Activated CD4-positive, alpha-beta T cell treated with anti-CD3 and anti-CD28 coated beads for 4 hours (primary cell): ENCODE measurements at places on chromosomes 13 and 19.

- DNase-seq = no peak
These were observed 4.2 kb downstream of the FNDC3A start for GRCh38 chr13:48979892-48980291.

- no peak for DNase-seq
These were observed 1.4 kb downstream of the ASPDH start for GRCh38 chr19:50512112-50512998.

- DNase-seq = no peak
These were observed 2.0 kb downstream of the MAST3 start for GRCh38 chr19:18099623-18099995.

DNA sequence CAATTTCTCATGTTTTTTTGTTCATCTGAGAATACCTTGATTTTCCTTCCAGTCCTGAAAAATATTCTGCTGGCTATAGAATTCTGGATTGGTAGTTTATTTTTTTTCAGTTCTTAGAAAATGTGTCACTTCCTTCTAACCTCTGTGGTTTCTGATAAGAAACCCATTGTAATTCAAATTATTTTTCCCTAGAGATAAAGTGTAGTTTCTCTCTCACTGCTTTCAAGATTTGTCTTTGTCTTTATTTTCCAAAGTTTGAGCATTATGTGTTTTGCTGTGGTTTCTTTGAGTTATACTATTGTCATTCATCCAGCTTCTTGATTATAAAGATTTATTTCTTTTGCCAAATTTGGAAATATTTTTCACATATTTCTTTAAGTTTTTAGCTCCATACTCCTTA is 324.0 kb upstream of the SPRY2 start:
- DNase-seq = no peak

GRCh38 chr13:27599845-27600553 is 20.3 kb downstream of the LNX2 start:
- DNase-seq = no peak

GRCh38 chr19:49422407-49423070 is 702 bp downstream of the PTH2 start:
- no peak for DNase-seq

DNA sequence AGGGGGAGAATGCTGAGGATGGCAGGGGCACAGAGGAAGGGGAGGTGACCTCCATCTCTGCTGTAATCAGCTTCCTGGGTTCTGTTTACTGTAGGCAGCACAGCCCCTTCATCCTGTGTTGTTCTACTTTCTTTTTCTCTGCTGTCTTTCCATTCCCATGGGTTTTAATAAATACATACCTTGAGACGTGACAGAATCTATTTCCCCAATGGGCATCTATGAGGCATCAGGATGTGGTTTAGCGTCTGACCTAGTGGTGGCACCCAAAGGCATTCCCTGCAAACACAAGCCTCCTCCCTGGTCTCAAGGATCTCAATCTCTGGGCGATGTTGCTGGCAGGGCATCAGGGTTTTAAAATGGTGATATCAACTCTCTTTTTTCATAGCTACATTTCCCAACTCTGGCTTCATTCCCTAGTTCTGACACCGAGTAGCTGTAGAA is 60.8 kb downstream of the ALOX5AP start:
- DNase-seq = no peak

GRCh38 chr13:53250977-53251376 is 222.4 kb downstream of the OLFM4 start:
- DNase-seq = no peak

DNA sequence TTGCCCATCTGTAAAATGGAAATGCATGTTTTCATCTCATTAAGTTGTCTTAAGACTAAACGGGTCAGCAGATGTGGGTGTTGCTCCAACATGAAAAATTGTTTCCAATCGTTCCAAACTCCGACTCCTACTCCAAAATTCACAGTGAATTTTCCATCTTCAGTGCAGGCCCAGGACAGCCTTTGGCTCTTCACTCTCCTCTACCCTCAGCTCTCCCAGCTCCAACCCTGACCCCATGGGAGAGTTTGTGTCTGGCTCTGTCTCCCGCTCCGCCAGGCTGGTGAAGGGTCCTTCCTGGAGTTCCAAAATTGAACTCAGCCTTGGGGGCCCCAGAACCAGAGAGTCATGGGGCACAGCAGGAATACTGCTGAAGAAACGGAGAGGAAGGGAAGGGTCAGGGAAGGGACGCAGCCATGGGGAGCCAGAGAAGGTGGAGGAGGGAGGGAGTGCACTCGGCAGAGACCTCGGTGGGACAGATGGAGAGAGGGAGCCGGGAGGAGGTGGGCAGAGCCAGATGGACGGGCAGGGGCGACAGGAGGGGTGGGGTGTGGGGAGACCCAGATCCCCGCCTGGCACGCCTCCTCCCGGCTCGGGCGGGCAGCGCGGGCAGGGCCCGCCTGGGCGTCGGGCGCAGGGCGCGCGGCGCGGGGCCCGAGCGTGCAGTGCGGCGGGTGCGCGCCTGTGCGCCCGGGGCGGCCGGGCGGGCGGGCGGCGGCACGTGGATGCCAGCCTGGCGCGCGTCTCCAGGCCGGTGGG is 45.6 kb downstream of the CELF5 start:
- no peak for DNase-seq

- DNase-seq = no peak
These were observed 1.3 kb upstream of the CD22 start for GRCh38 chr19:35327642-35328041.

DNA sequence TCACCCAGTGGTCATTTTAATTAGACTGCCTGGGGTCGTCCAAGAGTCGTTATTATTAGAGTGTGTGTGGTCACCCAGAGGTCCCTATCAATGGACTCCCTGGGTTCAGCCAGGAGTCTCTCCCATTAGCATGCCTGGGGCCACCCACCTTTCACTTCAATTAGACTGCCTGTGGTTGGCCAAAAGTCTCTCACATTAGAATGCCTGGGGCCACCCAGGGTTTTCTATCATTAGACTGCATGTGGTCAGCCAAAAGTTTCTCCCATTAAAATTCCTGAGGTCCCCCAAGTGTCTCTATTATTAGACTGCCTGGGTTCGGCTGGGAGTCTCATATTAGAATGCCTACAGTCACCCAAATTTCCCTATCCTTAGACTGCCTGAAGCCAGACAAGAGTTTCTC is 1472.6 kb downstream of the UQCRFS1 start:
- DNase-seq = no peak

- peak; percentile 33 for DNase-seq
These were observed 551 bp downstream of the FZR1 start for GRCh38 chr19:3506384-3507340.

GRCh38 chr13:38213314-38213713 is 136.3 kb upstream of the UFM1 start:
- no peak for DNase-seq

DNA sequence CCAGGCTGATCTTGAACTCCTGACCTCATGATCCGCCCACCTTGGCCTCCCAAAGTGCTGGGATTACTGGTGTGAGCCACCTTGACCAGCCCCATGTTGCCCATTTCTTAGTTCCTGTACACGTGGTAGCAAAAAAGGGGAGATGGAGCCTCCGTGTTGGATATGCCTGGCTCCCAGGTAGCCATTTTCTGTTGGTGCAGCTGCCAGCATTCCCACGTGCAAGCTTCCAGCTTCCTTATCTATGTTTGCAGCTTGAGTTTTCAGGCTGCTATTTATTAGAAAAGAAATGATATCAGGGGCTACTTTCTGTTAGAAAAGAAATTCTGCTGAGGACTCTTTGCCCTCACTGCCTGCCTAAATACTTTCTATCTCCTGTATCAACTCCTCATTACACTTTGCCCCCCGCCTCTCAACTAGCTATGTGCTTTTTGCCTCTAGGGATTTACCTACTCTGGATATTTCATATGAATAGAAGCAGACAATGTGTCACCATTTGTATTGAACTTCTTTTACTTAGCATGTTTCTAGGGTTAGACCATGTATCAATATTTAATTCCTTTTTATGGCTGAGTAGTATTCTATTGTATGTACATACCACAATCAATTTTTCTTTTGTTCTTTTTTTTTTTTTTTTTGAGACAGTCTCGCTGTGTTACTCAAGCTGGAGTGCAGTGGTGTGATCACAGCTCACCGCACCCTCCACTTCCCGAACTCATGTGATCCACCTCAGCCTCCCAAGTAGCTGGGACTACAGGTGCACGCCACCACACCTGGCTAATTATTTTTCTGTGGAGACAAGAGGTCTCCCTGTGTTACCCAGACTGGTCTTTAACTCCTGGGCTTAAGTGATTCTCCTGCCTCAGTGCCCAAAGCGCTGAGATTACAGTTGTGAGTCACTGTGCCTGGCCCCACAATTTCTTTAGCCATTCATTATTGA is 3.4 kb upstream of the TMED1 start:
- DNase-seq = no peak

GRCh38 chr13:95150555-95150954 is 150.7 kb downstream of the ABCC4 start:
- DNase-seq = no peak

- no peak for DNase-seq
These were observed 25.1 kb downstream of the LNX2 start for GRCh38 chr13:27595055-27595811.

- DNase-seq = peak; percentile 47
These were observed 2.4 kb downstream of the GADD45B start for GRCh38 chr19:2478278-2478755.

- DNase-seq = no peak
These were observed 31.5 kb downstream of the LAIR2 start for GRCh38 chr19:54534156-54534555.

DNA sequence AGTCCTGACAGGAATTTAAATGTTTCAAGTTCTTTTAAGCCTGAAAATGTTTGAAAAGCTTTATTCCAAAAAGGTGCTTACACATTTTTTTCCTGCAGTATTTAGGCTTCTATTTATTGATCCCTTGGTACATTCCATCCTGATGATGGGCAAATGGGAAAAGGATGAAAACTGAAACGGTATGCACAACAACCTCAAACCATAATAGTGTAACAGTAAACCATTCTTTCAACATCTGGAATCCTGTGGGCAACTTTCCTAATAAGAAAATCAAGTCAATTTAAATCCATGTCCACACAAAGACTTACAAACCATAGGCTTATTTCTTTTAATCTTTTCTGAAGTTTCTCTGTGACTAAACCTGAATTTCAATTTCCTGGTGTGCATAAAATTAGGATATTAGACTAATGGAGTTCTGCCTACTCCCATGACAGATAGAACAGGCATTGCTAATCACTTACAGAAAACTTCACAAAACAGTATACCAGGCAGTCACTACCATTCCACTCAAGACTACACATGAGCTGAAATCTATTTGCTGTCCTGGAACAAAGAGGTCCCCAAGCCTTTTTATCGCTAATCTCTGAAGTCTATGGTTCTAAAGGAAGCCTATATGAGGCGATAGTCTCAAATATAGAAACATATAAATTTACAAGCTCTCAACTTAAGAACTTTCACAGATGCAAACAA is 103.3 kb downstream of the DLEU7 start:
- DNase-seq = no peak

GRCh38 chr19:34328982-34329381 is 36.0 kb upstream of the GPI start:
- no peak for DNase-seq

GRCh38 chr19:49690656-49691242 is at the start of gene CPT1C:
Gene CPT1C (plus strand): TSS chr19:49691116. CDS start chr19:49692253, 1,137 bp downstream.
- peak; percentile 53 for DNase-seq

GRCh38 chr13:50838031-50838430 is 5.5 kb downstream of the DLEU7 start:
- DNase-seq = no peak

DNA sequence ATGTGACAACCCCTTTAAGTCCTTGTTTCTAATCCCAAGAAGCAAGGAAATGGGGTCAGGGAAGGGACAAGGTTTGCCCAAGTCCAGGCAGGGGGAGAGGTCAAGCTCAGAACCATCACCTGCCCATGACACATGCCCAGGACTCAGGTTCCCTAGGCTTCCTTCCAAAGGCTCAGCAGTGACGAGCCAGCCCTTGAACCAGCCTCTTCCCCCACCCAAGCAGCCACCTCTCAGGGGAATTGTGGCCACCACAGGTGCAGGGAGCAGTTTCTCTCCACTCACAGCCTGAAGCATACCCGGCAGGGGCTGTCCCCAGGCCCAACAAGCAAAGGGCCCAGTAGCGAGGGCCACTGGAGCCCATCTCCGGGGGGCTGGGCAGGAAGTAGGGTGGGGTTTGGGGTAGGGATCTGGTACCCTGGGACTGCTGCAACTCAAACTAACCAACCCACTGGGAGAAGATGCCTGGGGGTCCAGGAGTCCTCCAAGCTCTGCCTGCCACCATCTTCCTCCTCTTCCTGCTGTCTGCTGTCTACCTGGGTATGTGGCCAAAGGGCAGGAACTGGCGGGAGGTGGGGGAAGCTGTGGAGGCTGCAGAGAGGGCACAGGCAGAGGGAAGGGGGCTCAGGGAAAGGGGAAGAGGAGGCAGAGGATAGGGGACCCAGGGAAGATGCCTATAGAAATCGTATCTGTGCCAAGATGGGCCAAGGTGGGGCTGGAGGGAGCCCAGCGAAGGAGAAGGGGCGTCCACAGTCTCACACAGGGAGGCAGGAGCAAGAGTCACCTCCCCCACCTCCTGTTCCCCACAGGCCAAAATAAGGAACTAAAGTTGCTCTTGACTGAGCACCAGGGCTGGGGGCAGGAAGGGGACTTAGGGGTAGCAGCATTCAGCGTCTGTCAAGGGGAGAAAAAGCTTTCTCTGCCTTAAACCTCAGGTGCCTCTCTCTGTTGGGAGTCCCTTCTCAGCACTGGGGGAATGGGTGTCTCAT is at the start of gene CD79A:
Gene CD79A, plus strand, starts transcription at position 433 of the 986 bp plus-strand sequence. Its CDS starts 26 bp downstream, at position 459.
- DNase-seq = no peak

- no peak for DNase-seq
These were observed 106.0 kb downstream of the USP12 start for GRCh38 chr13:27065582-27065981.

GRCh38 chr13:65125236-65125635 is 2104.9 kb downstream of the PCDH9 start:
- DNase-seq = no peak

DNA sequence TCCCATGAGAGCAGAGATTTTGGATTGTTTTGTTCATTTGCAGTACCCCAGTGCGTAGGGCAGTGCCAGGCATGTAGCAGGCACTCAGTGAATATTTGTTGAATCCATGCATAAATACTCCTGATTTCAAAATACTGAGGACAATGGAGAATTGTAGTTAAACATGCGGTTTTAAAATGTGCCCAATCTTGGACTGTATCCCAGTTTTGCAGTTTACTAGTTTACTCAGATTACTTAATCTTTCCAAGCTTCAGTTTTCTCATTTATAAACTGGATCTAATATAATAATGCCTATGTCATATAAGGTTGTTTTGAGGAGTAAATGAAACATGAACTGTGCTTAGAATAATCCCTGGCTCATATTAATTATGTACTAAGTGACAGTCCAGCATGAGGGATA is 39.0 kb downstream of the RCBTB2 start:
- no peak for DNase-seq
